ENCODE measurements at places on chromosomes 6 and 20. TPM values are rescaled to one million over a fixed set of nuclear protein-coding genes. Genes with fewer than 3 reads are reported as not detected.

The SAMD3 gene
- total RNA-seq, result 0.22 TPM

- DNase-seq, result peak; percentile 71
Observed at GRCh38 chr20:58716476-58717277, 24.1 kb downstream of the NPEPL1 start.

DNA sequence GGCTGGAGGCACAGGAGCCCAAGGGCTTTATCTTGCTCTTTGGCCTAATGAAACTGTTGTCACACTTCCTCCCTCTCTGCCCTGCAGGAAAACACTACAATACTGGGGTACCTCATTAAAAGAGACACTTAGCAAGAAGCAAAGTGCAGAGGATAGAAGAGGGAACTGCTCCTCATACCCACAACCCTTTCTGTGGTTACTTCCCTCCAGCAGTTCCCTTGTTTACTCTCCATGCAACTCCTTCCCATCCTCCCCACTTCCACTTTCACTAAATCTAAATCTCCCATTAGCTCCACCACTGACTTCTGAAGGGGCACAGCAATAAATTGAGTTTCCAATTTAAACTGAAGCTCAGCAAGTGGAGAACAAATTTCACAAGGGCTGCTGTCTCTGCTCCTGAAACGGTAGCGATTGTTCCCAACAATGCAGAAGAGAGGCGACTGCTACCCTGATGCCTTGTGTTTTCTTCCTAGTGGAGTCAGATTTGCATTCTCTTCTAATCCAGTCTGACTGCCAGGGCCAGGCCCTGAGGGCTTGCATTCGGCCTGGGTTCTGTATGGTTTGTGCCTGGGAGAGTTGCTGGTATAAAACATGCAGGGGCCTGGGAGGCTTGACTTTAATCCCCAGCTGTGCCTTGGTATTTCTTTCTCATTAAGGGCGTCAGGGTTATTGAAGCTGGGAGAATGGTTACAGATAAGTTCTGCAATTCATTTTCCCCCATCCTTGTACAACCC is 454.7 kb downstream of the TFAP2B start:
- no peak for DNase-seq

The KCNS1 gene
- total RNA-seq, result 0.08 TPM

DNA sequence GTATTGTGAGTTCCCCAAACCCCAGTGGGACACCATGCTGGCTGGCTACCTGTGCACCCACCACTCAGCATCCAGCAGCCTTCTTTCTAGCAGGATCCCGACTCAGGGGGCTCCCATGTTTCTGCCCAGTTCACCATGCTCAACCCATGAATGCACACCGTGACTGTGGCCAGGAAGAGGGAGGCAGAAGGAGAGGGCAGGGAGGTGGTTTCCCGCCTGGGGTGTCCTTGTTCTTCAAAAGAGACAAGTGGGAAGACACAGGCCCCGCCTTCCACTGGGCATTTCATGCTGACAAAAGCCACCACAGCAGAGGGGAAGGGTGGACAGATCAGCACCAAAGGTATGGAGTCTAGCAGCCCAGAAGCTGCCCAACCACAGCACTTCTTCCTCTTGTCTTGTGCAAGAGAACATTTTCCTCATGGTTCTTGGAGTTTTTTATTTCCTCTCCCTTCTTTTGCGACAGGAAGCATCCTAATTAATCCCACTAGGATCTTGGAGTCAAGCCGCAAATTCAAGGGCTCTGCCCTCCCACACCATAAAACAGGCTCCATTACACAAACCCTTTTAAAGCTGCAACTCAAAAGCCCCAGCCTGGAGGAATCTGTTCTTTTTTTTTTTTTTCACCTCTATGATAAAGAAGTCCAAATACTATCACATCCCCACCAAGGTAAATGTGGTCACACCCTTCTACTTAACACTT is 13.5 kb upstream of the ANKRD60 start:
- no peak for DNase-seq

GRCh38 chr20:50286174-50286511 is 95.5 kb downstream of the CEBPB start:
- DNase-seq, result no peak

GRCh38 chr6:31126396-31127175 is 6.3 kb upstream of the CDSN start:
- DNase-seq, result no peak

The TFAP2C gene
- total RNA-seq, result 0.22 TPM

The PI3 gene
- total RNA-seq, result 0.62 TPM

DNA sequence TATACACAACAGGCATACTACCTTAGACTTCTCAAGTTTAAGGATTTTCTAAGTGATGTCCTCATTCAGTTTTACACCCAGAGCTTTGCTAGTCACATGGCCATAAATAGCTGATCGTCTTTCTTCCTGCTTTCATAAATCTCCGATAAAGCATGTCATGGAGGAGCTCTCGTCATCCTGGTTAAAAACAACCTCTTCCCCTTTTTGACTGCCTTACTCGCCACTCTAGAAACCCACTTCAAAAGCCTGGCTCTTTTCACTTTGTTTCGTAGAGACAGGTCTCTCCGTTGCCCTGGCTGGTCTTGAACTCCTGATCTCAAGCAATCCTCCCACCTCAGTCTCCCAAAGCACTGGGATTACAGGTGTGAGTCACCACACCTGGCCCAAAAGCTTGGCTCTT is 67.0 kb upstream of the SMIM29 start:
- DNase-seq, result no peak

- DNase-seq, result no peak
Observed at GRCh38 chr6:116314878-116315277, 35.1 kb upstream of the TSPYL1 start.

DNA sequence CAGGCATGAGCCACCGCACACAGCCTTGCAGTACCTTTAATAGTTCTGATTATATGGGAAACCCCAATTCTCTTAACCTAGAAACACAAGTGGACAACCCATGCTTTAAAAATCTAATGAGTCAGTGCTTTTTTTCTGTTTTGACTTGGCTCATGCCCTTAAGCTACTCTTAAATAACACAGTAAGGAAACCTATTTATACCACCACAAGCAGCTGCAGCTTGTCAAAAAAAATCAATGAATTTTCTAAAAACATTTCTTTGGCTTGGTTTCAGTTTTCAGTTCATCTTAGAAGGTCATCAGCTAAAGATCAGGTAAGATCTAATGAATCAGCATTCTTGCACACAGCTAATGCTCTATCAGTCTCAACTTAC is 124.1 kb upstream of the DST start:
- DNase-seq, result no peak

GRCh38 chr6:148590883-148591282 is 155.9 kb upstream of the UST start:
- DNase-seq, result no peak

The IMPG1 gene
- total RNA-seq, result not detected

The GPSM3 gene
- 6.9 TPM for total RNA-seq

The TRIM31 gene
- total RNA-seq, result not detected

DNA sequence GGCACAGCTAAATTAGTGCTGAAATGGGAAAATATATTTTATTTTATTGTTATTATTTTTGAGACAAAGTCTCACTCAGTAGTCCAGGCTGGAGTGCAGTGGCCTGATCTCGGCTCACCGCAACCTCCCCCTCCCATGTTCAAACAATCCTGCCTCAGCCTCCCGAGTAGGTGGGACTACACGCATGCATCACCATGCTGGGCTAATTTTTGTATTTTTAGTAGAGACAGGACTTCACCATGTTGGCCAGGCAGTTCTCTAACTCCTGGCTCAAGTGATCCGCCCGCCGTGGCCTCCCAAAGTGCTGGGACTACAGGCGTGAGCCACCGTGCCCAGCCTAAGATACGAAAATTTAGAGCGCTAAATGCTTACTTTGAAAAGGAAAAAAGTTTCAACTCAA is 4.8 kb downstream of the RAB23 start:
- DNase-seq, result no peak

DNA sequence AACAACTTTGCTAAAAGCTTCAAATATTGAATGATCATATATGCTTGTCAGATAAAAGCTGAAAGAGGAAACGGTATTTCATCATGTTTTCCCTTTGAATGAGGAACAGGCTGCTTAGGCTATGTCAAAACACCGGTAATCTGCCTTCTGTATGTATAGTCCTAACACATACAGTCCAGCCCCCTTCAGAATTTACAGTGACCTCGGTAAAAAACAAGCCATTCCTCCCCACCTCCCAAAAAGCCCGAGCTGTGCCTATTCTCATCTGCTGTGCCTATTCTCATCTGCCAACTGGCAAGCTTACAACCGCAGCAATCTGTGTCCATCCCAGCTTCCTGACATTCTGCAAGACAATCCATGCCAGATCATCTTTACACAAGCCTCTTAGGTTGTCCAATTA is 26.8 kb upstream of the UBE2J1 start:
- DNase-seq, result no peak

DNA sequence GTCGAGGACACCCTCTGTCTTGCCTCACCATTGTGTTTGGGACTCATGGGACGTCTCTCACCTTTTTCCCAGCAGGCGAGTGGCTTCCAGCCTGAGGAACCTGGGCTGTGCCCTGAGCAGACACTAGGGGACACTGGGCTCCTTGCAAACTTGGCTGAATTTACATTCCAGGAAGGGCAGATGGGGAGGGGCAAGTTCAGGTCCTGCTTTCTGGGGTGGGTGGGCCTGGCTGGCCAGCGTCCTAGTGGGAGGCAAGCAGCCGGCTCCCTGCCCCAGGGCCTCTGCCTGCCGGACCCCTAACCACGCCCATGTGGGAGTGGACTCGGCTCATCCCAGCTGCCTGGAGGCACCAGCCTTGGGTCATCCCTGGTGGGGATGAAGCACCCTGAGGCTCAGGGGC is 48.2 kb upstream of the MLN start:
- no peak for DNase-seq

The RIPOR2 gene
- 11.2 TPM for total RNA-seq

The FOXF2 gene
- total RNA-seq, result 0.43 TPM

DNA sequence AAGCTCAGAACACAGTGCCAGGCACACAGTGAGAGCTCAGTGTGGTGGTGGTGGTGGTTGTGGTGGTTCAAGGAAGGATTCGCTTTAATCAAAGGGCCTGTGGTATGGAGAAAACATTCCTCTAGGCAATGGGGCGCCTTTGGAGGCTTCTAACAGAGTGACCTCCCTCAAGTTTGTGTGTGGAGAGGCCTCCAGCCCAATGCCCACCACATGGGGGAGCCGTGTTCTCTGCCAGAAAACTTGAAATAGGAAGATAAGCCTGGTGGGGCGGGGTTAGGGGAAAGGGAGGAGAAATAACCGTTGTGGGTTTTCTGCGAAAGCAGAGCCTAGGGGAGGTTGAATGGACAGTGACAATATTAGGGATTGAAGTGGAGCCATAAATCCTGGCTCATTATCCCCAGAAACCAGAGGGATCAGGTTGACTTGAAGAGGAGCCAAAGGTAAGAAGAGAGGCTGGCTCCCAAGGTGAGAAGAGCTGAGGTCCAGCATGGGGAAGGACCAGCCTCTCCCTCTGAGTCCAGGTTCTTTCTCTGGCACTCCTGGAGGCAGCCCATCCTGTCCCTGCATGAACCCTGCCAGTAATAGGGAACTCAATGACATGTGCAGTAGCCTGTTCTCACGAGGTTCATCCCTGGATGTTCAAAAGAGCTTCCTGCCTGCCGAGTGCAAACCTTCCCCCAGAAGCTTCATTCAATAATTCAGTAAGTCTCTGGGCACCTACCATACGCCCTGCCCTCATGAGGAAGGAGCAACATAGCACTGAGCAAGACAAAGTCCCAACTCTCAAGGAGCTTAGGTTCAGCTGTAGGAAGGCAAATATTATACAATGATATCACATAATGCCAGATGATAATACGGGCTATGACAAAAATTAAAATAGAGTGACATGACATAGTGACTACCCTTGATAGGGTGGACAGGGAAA is 51.4 kb downstream of the TGM2 start:
- no peak for DNase-seq

DNA sequence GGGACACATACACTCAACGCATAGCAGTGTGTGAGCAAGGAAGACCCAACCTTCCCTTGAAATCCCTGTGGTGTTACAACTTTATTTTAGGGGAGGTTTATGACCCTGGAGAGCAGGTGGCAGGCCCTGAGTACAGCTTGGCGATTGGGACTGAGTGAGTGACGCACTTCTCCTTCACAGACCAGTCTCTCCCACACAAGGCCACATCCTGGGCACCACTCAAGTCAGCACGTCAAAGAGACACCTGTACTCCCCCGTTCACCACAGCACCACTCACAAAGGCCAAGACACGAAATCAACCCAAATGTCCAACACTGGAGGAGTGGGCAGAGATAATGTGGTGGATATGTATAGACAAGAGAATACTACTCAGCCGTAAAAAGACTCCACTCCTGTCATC is 57.0 kb upstream of the FRMD1 start:
- DNase-seq, result no peak

The CST7 gene
- total RNA-seq, result 1.6 TPM

- DNase-seq, result no peak
Observed at GRCh38 chr20:6265204-6265904, 142.5 kb upstream of the FERMT1 start.

The CD24 gene
- total RNA-seq, result 0.78 TPM

DNA sequence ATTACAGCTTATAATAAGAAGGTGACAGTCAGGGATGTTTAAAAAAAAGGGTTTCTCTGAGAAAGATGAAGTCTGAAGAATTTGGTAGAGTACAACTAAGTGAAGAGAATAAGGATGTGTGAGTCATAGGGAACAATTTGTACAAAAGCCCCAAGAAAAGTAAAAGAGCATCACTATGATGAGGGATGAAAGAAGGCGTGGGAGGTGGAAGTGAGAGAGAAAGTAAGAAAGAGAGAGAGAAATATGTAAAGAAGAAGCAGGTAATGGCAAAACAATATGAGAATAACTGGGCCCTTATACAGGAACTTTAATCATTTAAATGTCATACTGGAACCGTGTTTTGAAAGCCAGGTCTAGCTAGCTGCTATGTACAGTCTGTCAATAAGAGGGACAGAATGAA is 179.4 kb downstream of the ASCC3 start:
- DNase-seq, result no peak

The PLN gene
- total RNA-seq, result 2,070 TPM

The ESR1 gene
- total RNA-seq, result 0.75 TPM

DNA sequence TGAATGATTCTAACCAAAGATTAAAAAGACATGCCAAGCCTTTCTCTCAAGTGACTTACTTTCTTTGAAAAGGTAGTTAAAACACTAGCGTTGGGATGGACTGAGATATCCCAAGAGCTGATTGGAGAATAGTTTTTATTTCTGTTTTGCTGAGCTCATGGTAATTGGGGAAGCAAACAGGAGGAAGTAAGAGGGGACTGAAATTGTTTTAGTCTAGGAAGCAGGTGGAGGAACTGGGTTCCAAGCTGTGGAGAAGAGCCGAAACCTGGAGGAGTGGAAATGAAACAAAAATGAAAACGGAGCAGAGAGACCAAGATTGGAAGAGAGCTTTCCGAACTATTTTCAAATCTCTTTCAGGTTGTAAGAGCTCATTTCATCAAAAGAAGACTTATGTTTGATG is 59.9 kb upstream of the TENT5A start:
- DNase-seq, result no peak
